ENCODE measurements at places on chromosomes 1 and 21.

- no peak for DNase-seq
Observed at GRCh38 chr1:5910666-5911065, 81.6 kb downstream of the NPHP4 start.

DNA sequence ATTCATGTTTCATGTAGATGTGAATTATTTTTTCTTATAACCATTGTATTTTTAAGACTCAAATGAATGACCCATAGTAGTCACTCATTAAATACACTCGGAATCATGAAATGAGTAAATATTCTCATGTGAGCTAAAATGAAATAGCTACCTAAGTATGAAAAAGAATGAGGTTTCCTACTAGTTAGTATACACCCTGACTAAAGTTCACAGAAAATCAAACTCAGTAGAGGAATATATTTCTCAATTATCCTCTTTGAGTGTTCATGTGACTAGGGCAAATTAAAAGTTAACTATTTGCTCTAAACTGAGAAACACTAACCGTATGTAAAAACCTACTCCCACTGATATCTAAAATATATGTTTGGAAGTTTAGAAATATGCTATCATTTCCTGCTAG is 187.8 kb downstream of the BRINP3 start:
- DNase-seq: no peak

- no peak for DNase-seq
Observed at GRCh38 chr21:45011426-45011825, 63.0 kb upstream of the ADARB1 start.

- DNase-seq: no peak
Observed at GRCh38 chr1:172350856-172351255, 69.6 kb upstream of the C1orf105 start.

DNA sequence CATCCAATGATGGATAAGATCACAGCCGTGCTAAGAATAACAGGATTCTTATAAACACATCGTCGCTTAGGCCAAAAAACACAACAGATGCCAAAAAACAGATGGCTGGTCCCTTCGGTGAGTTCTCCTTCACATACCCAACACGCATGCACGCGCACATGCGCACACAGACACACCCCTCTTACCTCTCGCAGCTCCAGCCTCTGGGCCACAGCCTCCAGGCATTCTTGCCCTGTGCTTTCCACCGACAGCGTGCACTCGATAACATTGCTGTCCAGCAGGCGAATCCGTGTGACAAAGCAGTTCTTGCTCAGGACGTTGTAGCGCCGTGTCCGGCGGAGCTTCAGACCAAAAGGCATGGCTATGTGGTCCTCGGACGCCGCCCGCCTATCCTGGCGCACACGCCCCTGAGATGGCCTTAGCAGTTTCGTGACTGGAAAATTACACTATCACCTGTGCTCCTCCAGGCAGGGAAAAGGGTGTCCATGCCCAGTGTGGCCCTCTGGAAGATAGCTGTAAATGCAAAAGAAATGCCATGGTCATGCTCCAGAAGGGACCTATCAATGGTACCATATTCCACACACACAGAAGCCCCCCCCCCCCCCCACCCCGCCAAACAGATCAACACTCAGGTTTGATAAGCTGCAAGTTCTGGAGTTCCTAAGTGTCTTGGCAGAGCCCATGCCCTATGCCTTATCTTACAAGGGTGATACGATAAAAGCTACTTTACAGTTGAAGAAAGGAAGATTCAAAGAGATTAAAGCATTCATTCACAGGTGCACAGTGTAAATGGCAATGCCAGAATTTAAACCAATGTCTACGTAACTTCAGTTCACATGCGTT is 86.7 kb downstream of the PTPN14 start:
- no peak for DNase-seq

- no peak for DNase-seq
Observed at GRCh38 chr21:29055080-29055479, 18.4 kb downstream of the CCT8 start.

- peak; percentile 81 for DNase-seq
Observed at GRCh38 chr1:1906185-1907097, 8.6 kb upstream of the CALML6 start.

- DNase-seq: no peak
Observed at GRCh38 chr1:156203331-156203730, 9.4 kb downstream of the SLC25A44 start.

- no peak for DNase-seq
Observed at GRCh38 chr21:15533618-15534017, 196.2 kb upstream of the USP25 start.

- DNase-seq: no peak
Observed at GRCh38 chr1:61566177-61566576, 158.8 kb downstream of the TM2D1 start.

GRCh38 chr1:185300152-185300551 is 16.9 kb downstream of the IVNS1ABP start:
- DNase-seq: no peak

DNA sequence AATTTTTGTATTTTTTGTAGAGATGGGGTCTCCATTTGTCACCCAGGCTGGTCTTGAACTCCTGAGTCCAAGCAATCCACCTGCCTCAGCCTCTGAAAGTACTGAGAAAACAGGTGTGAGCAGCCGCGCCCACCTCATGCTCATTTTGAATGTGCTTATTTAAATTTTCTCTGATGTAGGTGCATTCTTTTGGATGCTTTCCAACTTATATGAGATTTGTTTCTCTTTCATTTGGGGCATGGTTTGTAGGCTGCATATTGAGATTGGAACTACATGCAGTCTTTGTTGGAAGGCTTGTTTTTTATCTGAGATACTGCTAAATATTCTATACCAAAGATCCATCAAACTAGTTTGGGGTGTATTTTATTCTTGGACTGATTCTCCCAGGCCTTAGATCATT is 81.0 kb upstream of the IVNS1ABP start:
- no peak for DNase-seq

DNA sequence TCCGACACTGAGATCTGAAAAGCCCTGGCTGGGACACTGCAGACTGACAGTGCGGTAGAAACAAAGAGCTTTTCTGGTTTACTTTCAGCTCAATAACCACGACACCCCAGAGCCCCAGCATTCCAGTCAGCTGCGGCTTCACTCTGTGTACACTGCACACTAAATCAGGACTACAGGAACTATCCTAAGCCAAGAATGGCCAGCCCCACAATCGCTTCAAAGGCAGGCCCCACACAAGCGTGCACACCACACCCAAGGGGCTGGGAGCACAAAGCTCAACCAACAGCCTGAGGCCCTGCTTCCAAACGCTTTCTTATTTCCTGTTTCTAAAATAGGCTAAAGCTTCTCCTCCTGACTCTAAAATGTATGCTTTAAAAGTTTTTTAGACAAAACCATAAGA is 28.4 kb downstream of the URB1 start:
- DNase-seq: peak; percentile 15

DNA sequence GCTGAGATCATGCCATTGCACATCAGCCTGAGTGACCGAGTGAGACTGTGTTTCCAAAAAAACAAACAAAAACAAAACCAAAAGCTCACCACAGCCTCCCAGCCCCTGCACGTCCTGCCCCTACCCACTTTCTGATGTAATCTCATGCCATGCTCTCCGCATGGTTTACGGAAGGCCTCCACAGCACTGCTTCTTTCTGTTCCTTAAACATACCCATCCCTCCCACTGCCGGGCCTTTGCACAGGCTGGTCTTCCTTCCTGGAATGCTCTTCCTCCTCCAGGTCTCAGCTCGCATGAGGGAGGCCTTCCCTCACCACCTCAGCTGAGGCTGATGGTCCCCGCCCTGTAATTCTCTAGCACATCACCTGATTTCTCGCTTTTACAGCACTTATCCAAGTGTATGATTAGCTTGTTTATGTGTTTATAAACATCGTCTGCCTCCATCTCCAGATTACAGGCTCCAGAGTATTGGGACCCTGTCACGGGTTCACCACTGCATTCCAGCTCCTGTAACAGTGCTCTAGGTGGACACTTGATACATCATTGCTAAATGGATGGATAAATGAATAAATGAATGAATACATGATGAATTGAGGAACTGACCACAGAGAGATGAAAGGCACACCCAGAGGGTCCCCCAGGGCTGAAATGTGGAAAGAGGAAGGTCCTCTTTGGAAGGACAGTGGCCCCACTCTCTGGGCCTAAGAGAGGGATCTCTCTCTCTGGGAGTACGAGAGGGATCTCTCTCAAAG is 22.1 kb downstream of the TCEA3 start:
- no peak for DNase-seq

- DNase-seq: no peak
Observed at GRCh38 chr1:60133848-60134247, 60.3 kb upstream of the C1orf87 start.

DNA sequence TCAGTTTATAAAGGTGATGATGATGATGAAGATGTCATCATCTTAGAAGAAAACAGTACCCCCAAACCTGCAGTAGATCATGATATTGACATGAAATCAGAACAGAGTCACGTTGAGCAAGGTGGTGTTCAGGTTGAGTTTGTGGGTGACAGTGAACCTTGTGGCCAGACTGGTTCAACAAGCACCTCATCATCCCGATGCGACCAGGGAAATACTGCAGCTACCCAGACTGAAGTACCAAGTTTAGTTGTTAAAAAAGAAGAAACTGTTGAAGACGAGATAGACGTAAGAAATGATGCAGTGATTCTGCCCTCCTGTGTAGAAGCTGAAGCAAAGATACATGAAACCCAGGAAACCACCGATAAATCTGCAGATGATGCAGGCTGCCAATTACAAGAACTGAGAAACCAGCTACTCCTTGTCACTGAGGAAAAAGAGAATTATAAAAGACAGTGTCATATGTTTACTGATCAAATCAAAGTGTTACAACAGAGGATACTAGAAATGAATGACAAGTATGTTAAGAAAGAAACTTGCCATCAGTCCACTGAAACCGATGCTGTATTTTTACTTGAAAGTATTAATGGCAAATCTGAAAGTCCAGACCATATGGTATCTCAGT is 16.0 kb upstream of the CHAF1B start:
- DNase-seq: no peak

Data from hippocampal formation (tissue), 2 donors.